OCI-M1 (cell line): ENCODE measurements at places on chromosomes 11 and 22.

DNA sequence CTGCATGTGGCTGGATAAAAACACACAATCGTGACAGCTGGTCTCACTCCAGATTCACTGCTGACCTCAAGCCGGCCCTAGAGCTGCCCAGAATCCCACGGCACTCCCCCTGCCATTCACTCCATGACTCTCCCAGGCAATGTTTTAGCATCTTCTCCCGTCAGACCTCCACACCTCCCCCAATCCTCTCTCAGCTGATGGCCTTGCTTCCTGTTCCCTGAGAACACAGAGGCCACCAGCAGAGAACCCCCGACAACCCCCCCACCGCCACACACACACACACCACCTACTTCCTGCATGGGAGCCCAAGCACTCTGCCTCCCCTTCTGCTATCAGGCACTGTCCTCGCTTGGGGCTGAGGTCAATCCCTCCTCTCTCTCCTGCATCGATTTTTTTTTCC is 9.3 kb downstream of the TNKS1BP1 start:
- no peak for DNase-seq

- DNase-seq = no peak
These were observed 974.7 kb upstream of the CCDC90B start for GRCh38 chr11:84260862-84261261.

DNA sequence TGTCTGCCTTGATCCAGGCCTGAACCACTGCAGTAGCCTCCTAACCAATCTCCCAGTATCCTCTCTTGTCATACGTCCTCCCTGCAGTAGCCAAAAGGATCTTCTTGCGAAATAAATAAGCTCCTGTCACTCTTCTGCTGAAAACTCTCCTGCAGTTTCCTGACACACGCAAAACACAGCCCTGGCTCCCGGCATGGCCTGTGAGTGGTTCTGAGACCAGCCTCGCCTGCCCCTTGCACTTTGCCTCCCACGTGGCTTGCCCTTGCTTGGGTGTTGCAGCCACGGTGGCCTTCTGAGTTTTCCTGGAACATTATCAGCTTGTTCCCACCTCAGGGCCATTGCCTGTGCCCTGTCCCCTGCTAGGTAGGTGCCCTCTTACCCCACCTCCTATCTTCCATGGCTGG is 7.2 kb downstream of the ZC3H7B start:
- no peak for DNase-seq

DNA sequence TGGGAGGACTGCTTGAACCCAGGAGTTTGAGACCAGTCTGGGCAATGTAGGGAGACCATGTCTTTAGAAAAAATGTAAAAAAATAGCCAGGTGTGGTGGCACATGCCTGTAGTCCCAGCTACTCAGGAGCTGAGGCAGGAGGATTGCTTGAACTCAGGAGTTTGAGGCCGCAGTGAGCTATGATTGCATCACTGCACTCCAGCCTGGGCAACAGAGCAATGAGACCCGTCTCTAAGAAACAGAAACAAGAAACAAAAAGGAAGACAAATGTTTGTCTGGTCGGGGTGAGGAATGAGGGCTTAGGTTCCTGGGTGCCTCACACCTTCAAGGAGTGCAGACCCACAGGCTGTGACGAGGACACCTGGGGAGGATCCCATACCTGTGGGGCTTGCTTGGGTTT is 191.9 kb downstream of the CEP164 start:
- no peak for DNase-seq

GRCh38 chr22:29194184-29194583 is 11.5 kb upstream of the EMID1 start:
- DNase-seq = peak; percentile 32

DNA sequence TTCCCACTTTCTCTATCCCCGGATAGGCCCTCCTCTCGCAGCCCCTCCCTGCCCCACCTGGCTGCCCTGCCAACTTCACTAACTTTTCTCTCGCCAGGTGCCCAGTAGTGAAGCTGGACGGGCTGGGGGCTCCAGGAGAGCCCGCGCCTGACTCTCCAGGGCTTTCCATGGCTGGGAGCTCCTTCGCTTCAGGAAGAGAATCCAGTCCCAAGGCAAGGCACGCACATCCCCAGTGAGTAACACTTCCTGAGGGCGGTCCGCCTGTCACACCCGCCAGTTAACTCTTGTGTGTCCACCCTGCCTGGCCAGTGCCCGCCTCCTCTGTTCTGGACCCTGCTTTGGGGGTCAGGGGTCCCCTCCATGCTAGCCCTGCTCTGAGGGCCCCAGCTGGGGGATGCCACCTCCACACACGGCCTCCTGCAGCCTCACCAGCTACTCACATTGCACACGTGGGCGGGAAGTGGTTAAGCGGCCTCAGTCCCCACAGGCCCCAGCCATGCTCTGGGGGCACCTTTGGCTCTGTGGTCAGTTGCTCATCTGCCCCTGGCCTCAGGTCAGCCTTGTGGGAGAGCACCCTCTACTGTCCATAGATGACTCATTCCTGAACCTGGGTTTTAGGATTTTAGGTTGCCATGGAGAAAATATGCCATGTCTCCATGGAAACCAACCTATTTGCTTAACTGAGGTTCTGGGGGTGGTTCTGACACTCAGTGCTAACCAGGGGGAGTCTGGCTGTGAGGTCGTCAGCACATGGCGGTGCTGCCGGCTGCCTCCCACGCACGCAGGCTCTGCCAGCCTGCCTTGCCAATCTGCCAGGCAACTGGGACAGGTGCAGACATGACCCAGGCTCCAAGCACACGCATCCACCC is at the start of gene RIN1:
RIN1 (minus strand) TSS at position 201 of the 869 bp plus-strand sequence; CDS start at position 169, 32 bp downstream.
- peak; percentile 71 for DNase-seq

GRCh38 chr22:49659281-49659923 is 168.3 kb downstream of the BRD1 start:
- no peak for DNase-seq
